ENCODE measurements at places on chromosomes 2 and 18.

- no peak for DNase-seq
These were observed 377.2 kb downstream of the SOX11 start for GRCh38 chr2:6069381-6069780.

- DNase-seq = no peak
These were observed 69.2 kb upstream of the ARL4C start for GRCh38 chr2:234565842-234566619.

- no peak for DNase-seq
These were observed 10.1 kb downstream of the DPP4 start for GRCh38 chr2:162063899-162064298.

DNA sequence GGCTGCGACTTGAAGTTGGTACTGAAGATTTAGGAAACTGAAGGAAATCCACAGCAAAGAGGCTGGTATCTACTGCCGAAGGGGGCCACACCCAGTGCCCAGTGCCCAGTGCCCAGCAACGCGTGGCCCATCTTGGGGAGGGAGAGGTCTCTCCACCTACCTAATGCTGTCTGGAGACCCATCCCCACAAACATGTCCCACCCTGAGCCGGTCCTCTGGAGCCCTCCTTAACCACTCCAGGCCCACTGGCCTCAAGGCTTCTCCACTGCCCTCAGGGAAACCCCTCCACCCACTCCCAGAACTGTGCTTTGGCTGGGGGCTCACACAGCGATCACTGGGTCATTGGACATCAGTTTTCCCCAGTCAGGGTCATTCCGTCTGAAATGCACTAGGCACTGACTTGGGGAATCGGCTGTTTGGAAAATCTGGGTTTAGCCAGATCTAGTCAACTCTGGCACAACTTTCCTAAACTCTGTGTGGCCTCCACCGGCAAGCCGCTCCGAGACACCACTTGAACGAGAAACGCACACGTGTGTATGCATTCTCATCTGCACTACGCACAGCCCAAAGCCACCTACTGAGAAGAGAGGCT, 20.1 kb downstream of the GPR55 start:
- no peak for DNase-seq

DNA sequence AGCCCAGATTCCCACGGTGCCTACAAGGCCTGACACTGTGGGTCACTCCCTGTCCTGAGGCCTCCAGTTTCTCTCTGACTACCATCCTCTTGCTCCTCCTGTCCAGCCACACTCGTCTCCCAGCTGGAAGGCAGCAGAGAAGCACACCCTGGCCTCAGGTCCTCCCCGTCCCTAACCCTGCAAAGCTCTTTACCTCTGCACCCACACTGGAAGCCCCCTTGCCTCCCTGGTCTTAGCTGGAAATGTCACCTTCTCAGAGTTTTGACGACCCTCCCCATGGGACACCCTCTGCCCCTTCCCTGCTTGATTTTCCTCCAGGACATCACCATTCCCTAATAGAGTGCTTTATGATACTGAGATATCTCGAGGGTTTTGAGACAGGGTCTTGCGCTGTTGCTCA, 10.6 kb downstream of the RNU2-63P start:
- DNase-seq = no peak

DNA sequence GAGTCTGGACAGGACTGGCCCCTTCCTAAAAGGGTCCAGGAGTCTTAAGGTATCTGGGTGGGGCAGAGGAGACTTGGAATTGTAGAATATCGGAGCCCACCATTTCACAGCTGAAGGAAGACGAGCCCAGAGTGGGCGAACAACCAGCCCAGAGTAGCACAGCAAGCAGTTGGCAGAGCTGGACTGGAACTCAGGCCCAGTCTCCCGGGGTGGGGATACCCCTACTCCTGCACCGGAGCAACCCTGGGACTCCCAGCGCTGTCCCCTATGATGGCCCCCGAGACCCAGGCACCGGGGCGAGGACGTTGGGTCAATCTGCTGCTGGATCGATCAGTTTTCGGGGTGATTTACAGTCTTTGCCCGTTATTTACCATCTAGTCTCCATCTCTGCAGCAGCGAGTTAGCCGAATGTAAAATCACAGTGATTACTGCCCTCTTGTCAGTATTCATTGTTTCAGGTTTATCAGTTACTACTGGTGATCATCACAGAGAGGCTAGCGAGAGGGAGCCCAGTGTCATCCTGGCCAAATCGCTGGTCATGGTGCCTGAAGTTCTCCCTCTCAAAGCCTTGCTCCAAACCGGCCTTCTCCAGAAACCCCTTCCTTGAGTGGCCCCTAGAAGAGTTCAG, 75.3 kb downstream of the SMAD7 start:
- no peak for DNase-seq

DNA sequence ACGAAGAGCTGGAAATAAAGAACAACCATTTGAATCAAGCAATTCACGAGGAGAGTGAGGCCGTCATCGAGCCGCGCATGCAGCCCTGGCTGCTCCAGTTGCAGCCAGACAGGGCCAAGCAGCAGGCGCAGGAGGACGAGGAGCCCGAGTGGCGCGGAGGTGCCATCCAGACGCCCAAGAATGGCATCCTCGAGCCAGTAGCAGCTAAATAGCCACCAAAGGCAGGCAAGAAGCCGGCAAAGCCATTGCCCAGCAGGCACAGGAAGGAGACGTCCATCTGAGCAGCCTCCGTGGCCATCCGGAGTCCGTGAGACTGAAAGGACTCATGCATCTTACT, 8.9 kb upstream of the CHST10 start:
- DNase-seq = no peak

DNA sequence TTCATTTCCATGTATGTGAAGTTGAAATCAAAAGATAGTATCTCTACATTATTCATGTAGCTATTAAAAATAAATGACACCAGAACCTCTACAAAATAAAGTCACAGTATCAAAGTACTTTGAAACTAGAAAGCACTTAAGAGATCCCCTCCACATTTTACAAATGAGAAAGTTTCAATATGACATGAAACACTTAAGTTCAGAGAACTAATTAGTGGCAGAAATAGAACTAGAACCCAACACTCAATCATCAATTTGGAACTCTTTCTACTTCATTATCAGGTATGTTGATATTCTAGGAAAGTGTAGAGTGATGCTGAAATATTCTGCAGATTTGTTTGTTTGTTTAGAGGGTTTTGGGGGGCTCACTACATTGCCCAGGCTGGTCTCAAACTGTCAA, 145.6 kb downstream of the MEMO1 start:
- DNase-seq = no peak

DNA sequence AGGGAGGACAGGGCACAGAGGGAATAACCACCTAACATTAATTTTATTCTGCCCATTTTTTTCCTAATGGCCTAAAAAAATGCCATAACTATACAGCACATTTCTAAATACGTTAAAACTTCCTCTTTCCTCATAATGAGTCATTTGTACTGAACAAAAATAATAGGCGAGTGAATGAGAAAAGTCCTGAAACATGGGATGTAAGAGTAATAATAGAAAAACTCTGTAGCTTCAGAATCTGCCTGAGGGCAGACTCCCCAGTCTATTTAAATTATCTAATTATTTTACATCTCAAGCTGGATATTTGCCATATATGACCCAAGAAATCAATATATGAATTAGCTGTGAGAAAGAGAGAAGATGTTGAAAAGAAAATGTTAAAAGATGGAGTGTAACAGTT, 285.1 kb downstream of the TMX3 start:
- no peak for DNase-seq

GRCh38 chr18:6553234-6553900, 138.7 kb upstream of the L3MBTL4 start:
- DNase-seq = no peak

- no peak for DNase-seq
These were observed 1474.2 kb upstream of the CELF4 start for GRCh38 chr18:39039813-39040212.

GRCh38 chr18:3923750-3924149, 473.8 kb downstream of the TGIF1 start:
- DNase-seq = no peak

DNA sequence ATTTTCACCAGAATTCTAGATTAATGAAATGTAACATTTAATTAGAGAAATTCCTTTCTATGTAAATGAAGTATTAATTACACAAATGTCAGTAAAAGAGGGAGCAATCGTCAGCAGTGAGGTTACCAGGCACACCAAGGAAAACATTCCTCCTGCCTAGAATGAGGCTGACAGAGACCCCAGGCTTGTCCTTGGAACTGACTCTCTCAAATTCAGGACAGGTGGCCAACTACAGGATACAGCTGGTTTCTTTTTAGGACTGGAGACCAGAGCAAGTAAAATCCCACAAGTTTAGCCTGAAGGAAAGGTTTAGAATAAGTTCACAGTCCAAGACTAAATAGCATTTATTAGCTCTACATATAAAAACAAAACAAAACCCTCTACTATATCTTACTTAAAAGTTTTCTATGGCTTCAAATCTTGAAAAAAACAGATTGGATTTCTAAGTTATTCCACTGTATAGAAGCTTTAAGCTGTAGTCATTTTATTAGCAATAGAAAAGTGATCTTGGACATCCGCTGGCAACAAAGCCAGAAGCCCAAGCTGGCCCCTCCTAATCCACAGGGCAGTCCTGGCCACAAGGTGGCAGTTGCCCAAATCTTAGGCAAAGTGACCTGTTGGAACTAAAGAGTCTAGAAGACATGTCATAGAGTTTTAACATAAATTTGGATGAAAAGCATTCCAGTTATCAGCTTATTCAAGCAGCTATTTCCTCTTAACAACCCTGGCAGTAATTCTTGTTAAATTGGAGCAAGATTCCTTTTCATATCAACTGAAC, 81.0 kb downstream of the SP3 start:
- peak; percentile 72 for DNase-seq

DNA sequence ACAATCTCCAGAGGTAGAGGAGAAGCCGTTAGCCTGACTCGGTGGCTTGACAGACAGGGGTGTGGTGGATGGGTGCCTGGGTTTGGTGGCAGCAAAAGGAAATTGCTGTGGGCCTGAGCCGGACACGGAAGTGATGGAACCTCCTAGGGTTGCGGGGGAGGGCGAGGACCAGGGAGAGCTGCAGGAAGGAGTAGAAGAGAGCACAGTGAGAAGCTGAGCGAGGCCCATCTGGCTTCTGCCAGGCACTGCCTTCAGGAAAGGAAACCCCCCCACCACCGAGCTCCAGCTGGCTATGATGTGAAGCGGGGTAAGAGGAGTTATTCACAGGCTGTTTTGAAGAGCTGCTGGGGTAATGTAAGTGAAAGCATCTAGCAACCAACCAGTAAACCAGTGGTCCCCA, 134.6 kb downstream of the TSN start:
- no peak for DNase-seq

- no peak for DNase-seq
These were observed 7.4 kb downstream of the TMEM127 start for GRCh38 chr2:96258166-96259022.

GRCh38 chr18:49162226-49162864, 211.6 kb upstream of the SMAD7 start:
- no peak for DNase-seq

DNA sequence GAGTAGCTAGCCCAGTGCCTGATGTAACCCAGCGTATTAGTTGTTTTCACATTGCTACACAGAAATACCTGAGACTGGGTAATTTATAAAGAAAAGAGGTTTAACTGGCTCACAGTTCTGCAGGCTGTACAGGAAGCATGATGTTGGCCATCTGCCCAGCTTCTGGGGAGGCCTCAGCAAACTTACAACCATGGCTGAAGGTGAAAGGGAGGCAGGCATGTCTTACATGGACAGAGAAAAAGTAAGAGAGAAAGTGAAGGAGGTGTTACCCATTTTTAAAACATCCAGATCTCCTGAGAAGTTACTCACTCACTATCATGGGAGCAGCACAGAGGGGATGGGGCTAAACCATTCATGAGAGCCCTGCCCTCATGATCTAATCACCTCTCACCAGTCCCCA, 6.1 kb upstream of the CYRIA start:
- DNase-seq = no peak

GRCh38 chr18:8260827-8261226, 348.4 kb upstream of the RAB12 start:
- DNase-seq = no peak

- no peak for DNase-seq
These were observed 98.1 kb downstream of the SP3 start for GRCh38 chr2:173866874-173867618.

DNA sequence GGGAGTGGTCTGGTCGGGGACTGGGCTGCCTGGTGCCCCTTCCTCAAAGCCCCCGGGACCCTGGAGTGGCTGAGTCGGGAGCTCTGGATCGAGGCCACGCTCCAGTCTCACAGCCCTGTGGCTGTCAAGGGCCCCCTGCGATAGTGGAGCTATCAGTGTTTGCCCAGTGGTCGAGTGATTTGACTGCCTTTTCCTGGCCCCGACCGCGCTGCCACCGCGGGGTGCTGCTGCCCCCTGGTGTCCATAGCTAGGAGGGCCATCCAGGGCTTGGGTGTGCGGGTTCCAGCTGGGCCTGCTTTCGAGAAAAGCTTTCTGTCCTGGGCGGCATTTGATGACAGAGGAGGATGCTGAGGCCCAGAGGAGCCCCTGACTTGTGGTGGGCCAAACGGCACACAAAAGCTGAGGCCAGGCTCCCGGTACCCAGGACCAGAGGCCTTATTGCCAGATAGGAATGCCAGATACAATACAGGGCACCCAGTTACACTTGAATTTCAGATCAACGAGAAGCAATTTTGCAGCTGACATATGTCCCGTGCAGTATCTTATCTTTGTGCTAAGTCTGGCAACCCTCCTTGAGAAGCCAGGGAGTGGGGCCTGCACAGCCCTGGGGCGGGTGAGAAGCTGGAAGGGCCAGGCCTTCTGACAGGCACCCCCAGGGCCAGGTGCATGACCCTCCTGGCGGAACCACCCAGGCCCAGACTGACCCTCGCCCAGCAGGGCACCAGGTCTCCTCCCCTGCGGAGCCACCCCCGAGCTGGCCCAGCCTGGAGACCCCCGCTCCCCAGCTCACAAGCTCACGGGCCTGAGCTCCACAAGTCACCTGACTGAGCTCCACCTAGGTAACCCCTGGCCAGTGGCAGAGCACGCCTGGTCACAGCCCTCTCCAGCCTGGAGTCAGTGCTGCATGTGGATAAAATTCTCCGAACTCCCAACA, 13.0 kb downstream of the ODC1 start:
- peak; percentile 75 for DNase-seq

DNA sequence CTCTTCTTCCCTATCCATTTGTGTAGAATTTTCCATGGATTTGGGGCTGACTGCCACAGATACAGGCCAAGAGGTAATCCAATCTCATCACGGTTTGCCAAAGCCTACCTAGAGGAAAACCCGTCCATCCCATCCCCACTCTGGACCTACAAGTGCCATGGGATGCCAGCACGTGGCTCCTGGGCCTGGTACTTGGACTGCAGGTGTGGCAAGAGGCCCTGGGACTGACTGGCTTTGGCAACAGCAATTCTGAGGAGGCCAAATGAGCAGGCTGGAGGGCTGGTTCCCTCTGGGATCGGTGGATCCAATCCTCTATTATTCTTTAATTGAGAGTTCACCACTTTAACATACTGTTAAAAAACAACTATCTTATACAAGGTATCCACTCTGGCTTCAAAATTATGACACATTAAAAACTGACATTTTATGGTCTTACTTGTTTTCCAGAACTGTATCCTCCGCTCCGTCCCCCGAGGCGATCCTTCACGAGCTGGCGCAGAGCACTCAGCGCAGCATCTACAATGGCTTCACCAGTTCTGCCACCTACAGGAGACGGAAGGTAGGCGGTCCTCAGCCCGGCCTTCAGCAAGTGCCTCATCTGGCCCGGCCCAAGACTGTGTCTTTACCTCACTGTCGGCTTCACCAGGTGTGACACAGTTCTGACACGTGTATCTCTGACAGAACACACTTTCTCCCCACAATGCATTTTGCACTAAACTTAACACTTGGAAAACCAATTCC, 19.8 kb downstream of the PDIA6 start:
- no peak for DNase-seq

- DNase-seq = no peak
These were observed 43.7 kb upstream of the HS6ST1 start for GRCh38 chr2:128362176-128362888.
